ENCODE measurements at places on chromosomes 4 and X.

DNA sequence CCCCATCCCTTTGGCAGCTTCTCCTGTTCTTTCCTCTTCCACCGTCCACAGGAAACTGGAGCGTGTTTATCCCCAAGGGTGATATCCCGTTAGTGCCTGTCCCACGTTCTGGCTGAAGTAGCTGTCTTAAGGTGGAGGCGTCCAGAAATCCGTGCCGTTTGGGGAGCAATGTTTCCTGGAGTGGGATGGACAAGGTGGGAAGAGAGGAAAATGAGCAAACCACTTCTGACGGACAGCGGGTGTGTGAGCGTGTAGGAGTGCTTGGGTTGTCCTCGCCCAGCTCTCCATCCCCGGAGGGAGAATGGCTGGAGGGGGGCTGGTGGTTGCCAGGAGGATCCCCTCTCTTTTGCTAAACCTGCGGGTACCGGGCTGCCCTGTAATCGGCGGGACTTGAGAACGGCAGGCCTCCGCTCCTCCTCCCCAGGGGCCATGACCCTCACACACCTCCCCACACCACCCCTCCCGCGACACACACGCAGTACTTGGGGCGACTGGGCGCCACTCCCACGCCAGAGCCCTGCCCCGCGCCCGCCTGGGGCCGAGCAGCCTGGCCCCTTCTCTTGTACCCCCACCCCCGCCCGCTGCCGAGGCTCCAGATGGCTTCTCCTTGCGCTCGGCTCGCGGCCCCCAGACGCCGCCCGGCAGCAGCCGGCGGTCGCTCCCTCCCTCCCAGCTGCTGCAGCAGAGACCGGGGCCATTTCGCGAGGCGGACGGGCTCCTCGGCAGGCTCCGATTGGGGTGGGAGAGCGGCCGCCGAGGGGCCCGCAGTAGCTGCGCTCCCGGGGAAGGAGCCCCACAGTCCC lies 13.9 kb upstream of the PRDM8 start:
- no peak for DNase-seq

DNA sequence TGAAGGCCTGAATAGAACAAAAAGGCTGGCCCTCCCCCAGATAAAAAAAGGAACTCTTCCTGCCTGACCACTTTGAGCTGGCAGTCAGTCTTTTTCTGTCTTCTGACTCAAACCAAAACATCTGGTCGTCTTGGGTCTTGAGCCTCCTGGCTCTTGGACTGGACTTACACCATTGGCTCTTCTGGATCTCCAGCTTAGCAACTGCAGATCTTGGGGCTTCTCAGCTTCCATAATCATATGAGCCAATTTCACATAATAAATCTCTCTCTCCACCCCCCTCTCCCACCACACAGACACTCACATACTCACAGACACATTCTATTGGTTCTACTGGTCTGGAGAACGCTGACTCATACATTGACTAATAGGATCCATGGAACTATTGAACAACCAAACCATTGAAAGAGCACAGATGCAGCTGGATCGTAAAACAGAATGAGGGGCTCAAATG lies 15.6 kb upstream of the CWH43 start:
- DNase-seq = no peak

DNA sequence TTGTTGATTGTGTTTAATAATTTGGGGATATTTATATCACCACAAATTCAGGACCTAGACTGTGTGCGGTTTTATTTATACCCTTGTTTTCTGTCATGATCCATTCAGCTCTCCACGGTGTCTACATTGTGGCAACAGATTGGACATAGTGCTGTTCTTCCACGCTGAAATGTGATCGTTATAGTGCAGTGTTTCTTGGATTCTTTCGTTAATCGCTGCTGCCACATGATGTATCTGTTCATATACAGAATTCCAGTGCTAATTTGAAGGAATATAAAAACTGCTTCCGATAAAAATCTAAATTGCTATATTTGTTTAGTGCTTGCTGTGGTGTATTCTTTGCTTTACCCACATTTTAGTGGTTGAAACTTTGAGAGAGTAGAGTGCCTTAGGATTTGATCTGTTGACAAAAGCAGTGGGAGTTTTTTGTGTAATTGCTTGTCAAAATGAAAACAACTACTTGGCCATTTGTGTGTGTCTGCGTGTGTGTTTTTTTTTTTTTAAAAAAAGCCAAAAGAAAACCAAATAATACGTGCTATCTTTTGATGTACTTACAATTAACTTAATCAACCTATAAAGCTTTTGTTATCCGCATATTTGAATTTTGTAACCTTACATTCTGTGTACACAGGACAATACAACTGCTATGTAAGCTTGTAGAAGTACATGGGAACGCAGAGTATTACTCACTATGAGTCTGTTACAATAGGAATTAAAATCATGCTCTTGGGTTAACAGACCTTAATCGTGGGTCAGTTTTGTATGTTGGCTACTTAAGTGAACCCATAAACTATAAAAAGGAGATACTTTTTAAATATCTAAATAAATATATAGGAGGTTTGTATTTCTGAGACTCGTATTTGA lies 353.3 kb downstream of the ARHGAP24 start:
- no peak for DNase-seq

GRCh38 chr4:84631573-84631972 lies 48.6 kb downstream of the CDS1 start:
- DNase-seq = no peak

GRCh38 chrX:150577174-150577573 lies 8.8 kb downstream of the MTM1 start:
- no peak for DNase-seq

- no peak for DNase-seq
These were observed 33.1 kb upstream of the ZNF41 start for GRCh38 chrX:47515941-47516665.

DNA sequence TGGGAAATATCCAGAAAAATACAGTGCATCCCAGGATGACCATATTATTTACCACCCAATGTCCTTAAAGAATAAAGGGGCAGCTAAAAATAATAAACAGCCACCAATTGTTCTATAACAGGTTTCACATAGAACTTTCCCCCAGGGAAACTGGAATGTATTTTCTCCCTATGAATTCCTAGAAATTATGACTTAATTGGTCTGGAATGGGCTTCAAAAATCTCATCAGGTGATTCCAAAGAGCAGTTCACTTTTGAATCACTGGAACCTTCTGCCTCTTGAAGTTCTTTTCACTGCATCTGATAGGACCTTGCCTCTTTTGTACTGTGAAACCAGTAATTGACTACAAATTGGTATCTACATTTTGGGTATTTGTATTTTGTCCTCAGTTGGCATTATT lies 119.3 kb downstream of the ZNF330 start:
- no peak for DNase-seq
